ENCODE measurements at places on chromosomes 2 and 18.
A peak's percentile ranks its signal among the peaks of the same experiment; 100 is the strongest.

DNA sequence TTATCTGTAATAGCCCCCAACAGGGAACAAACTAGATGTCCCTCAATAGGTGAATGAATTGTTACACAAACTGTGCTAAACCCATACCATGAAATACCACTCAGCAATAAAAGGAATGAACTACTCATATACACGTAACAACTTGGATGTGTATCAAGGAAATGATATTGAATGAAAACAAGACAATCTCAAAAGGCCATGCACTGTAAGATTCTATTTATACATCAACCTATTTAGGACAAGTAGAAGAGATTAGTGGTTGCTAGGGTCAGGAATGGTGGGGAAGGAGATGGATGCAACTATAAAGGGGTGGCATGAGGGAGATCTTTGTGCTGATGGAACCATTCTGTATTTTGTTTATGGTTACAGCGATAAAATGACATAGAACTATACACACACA is 47.1 kb downstream of the KANSL3 start:
- no peak for DNase-seq

DNA sequence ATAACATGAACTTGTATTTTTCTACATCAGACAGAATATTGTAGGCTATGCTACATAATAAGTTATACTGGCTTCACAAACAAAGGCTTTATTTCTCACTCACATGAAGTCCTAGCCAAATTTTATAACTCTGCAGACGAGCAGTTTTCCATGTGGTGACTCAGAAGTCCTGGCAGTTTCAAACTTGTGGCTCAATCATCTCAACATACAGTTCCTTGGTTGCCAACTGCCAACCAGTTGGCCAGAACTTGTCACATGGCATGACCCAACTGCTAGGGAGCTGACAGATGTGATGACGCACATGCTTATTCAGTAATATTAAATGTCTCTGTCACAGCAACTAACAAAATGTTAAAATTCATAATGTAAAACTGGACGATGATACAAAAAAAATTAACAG is 63.8 kb upstream of the ZC3H15 start:
- no peak for DNase-seq

GRCh38 chr2:144592500-144593256 is 72.8 kb upstream of the ZEB2 start:
- DNase-seq, result no peak

GRCh38 chr18:78523850-78524249 is 455.8 kb upstream of the SALL3 start:
- DNase-seq, result no peak

- DNase-seq, result peak; percentile 96
Observed at GRCh38 chr2:10043906-10044601, 704 bp downstream of the KLF11 start.

GRCh38 chr2:42639340-42640077 is 71.1 kb downstream of the MTA3 start:
- DNase-seq, result no peak
